ENCODE measurements at places on chromosomes 5 and 9. TPM values are rescaled to one million over a fixed set of nuclear protein-coding genes. Genes with fewer than 3 reads are reported as not detected.
A peak's percentile ranks its signal among the peaks of the same experiment; 100 is the strongest.

LCN15 gene
- not detected for total RNA-seq

SELENOP gene
- total RNA-seq: 570 TPM

MYOZ3 gene
- not detected for total RNA-seq

RAB3C gene
- total RNA-seq: 6.7 TPM

MCIDAS gene
- not detected for total RNA-seq

KLF4 gene
- 61.8 TPM for total RNA-seq

GAPT gene
- total RNA-seq: 2.5 TPM

ORM2 gene
- total RNA-seq: not detected

IL13 gene
- not detected for total RNA-seq

DNA sequence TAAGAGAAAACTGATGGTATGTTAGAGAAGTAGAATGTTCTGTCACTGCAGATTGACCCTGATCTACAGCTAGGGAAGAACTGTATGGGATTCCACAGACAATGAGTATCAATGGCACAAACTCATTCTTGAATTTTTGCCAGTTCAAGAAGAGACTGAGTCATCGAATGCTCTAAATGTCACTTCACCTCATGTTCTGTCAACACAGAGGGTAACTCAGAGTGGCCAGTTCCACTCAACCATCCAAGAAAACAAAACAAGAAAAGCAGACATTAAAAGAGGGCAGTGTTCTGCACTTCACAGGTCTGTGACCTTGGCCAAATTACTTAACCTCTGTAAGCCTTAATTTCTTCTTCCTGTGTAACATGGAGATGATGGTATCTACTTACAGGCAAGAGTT lies 132.2 kb upstream of the HMHB1 start:
- H3K27ac ChIP-seq: no peak overlapping the region
- H3K4me1 ChIP-seq: no peaks in the 10 kb centered on the region
- no peaks in the 10 kb centered on the region for H3K27me3 ChIP-seq
- no peaks in the 10 kb centered on the region for H3K36me3 ChIP-seq
- no peak overlapping the region for H3K4me3 ChIP-seq
- no peak for DNase-seq

DNA sequence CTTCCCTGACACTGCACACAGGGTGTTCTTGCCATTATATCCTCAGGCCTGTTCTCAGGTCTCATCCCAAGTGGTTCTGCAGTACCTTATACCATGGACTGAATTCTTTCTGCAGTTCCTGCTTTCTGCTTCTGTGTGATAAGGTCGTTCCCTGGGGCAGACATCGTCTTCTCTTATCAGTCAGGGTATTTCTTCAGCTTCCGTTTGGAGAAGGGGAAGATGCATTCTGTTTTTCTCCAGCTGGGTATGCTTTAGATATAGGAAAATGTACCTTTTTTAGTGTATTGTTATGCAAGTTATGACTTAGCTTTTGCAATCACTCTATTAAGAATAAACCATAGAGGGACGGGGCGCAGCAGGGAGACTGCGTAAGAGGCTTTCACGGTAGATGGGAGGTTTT lies 31.1 kb downstream of the RALGPS1 start:
- H3K4me1 ChIP-seq: peaks cover 24% of the 10 kb centered on the region
- no peaks in the 10 kb centered on the region for H3K36me3 ChIP-seq
- no peaks in the 10 kb centered on the region for H3K27me3 ChIP-seq
- no peak overlapping the region for H3K4me3 ChIP-seq
- no peak for DNase-seq

GRCh38 chr9:74589576-74589975 lies 92.4 kb downstream of the RORB start:
- H3K4me3 ChIP-seq: no peak overlapping the region
- no peak overlapping the region for H3K27ac ChIP-seq
- H3K36me3 ChIP-seq: no peaks in the 10 kb centered on the region
- no peak for DNase-seq
- H3K27me3 ChIP-seq: no peaks in the 10 kb centered on the region
- H3K4me1 ChIP-seq: no peaks in the 10 kb centered on the region

- no peaks in the 10 kb centered on the region for H3K36me3 ChIP-seq
- H3K27me3 ChIP-seq: no peaks in the 10 kb centered on the region
- H3K4me1 ChIP-seq: peaks cover 14% of the 10 kb centered on the region
- DNase-seq: no peak
These were observed 24.5 kb upstream of the UBE2QL1 start for GRCh38 chr5:6424110-6424659.

- DNase-seq: peak; percentile 50
- H3K36me3 ChIP-seq: no peaks in the 10 kb centered on the region
- no peaks in the 10 kb centered on the region for H3K4me1 ChIP-seq
- H3K27ac ChIP-seq: no peak overlapping the region
- H3K27me3 ChIP-seq: no peaks in the 10 kb centered on the region
These were observed 26.9 kb upstream of the EXOC3 start for GRCh38 chr5:415928-416635.

GRCh38 chr9:77933019-77933418 lies 98.6 kb downstream of the GNAQ start:
- H3K27me3 ChIP-seq: no peaks in the 10 kb centered on the region
- no peak overlapping the region for H3K27ac ChIP-seq
- H3K36me3 ChIP-seq: no peaks in the 10 kb centered on the region
- peaks cover 21% of the 10 kb centered on the region for H3K4me1 ChIP-seq

DNA sequence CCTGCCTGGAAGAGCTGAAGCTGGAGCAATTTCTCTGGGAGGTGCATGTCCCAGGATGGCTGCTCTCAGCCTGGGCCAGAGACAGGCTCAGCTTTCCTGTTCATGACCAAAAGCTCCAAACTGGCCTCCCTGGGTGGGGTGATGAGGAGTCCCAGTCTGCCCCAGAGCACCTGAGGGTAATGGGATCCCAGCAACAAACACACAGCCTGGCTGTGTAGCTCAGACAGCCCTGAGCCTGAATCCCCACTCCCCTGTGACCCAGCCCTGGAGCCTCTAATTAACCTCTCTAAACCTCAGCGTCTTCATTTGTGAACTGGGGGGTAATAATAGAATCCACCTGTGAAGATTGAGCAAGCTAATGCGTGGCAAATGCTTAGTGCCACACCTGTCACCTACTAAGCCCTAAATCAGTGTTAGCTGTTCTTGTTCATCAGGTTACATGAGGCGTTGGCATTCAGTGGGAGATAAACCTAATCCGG lies 67.5 kb downstream of the HSPA4 start:
- no peak overlapping the region for H3K27ac ChIP-seq
- DNase-seq: no peak
- H3K36me3 ChIP-seq: no peaks in the 10 kb centered on the region
- H3K4me3 ChIP-seq: no peak overlapping the region
- H3K27me3 ChIP-seq: no peaks in the 10 kb centered on the region
- peaks cover 7% of the 10 kb centered on the region for H3K4me1 ChIP-seq

DNA sequence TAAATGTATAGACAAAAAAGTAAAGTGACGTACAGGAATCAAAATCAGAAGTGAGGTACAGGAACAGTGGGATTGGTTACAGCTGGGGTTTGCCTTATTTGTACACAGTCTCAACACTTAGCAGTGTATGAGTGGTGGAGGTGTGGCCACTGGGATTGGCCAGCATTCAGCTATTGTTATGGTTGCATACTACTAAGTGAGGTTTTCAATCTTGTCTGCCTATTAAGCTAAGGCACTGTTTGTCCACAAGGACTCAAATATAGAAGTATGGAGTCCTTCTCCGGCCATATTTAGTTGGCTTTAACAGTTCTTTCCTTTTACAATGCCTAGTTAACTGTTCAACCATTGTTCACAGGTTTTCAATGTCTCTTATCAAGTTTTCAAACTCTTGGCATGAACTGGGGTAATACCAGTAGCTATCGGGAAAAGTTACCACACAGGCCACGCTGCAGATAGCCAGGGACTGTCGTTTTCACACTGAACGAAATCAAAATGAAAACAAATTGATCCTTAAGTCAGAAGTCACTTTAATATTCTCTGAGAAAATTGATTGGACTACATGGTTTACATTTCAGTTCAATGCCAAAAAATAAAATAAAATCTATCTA lies 176.0 kb upstream of the FREM1 start:
- no peak for DNase-seq
- no peak overlapping the region for H3K4me3 ChIP-seq
- no peaks in the 10 kb centered on the region for H3K36me3 ChIP-seq
- H3K4me1 ChIP-seq: no peaks in the 10 kb centered on the region
- H3K27ac ChIP-seq: no peak overlapping the region
- H3K27me3 ChIP-seq: no peaks in the 10 kb centered on the region

DNA sequence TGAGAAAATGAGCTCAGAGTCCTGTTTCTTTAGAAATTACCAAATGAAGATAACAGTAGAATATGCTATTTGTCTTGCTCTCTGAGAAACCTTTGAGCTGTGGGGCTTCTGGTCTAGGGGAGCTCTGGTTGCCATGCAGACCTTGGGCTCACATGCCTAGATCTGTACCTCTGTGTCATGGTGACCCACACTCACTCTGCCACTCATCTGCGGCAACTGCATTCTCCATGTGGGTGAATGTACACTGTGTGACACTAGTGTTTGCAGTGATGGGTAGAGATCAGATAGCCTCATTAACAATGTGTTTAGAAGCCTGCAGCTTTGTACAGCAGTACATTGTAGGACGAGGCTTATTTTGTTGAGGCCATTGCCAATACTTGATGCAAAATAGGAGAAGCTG lies 521.2 kb downstream of the CHSY3 start:
- no peaks in the 10 kb centered on the region for H3K36me3 ChIP-seq
- no peak overlapping the region for H3K4me3 ChIP-seq
- H3K27me3 ChIP-seq: no peaks in the 10 kb centered on the region
- H3K4me1 ChIP-seq: no peaks in the 10 kb centered on the region

DNA sequence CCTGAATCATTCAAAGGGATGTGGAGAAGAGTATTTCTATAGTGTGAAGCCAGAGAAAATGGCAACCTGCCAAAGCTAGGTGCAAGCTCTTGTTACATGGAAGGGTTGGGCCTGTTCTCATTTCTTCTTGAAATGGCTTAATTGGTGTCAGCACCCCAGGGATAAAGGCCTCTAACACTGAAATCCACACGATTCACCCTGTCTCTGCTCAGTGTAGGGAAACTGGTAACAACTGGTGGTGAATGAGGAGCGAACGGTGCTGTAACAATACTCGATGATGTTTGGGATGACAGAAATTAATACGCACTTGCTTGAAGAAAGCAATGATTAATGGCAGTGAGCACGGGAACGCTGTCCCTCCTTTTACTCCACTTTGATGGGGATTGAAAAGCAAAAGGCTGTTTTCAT lies 16.2 kb downstream of the PBX3 start:
- H3K4me3 ChIP-seq: peak overlapping the region; percentile 16
- no peaks in the 10 kb centered on the region for H3K27me3 ChIP-seq
- no peak overlapping the region for H3K27ac ChIP-seq
- DNase-seq: no peak
- H3K36me3 ChIP-seq: no peaks in the 10 kb centered on the region
- H3K4me1 ChIP-seq: peaks cover 77% of the 10 kb centered on the region

- H3K4me1 ChIP-seq: peaks cover 10% of the 10 kb centered on the region
- H3K36me3 ChIP-seq: no peaks in the 10 kb centered on the region
- H3K4me3 ChIP-seq: no peak overlapping the region
- DNase-seq: no peak
- H3K27me3 ChIP-seq: no peaks in the 10 kb centered on the region
These were observed 991.2 kb upstream of the ACO1 start for GRCh38 chr9:31393240-31393639.

DNA sequence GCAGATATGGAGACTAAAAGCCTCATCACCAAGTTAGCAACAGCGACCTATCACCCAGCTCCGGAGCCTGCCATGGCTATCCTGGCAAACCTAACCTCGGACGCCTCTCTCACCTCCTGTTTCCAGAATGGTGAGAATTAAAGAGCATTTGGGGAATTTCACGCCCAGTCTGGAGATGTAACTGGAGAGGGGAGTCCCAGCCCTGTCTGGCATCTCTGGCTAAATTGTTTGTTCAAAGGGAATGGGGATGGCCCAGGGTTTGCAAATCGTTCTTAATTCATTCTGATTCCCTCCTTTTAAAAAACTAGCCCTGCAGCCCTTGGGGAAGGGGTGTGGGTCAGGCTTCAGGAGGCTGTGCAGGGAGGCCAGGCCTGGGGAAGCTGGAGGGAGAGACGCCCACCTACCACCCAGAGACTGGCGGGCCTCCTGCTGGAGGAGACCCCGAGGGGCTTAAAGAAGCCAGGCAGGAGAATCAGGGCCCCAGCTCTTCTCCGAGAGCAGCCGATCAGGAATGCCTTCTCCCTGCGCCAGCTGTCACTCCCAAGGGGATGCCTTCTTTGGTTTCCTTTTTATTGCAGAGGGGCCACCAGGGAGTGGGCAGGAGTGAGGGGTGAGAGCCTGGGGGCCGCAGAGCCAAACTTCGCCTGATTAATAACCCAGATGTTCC lies 964 bp upstream of the COL5A1 start:
- no peaks in the 10 kb centered on the region for H3K36me3 ChIP-seq
- no peaks in the 10 kb centered on the region for H3K27me3 ChIP-seq
- peak overlapping the region; percentile 97 for H3K27ac ChIP-seq
- DNase-seq: no peak
- H3K4me1 ChIP-seq: peaks cover 29% of the 10 kb centered on the region
- H3K4me3 ChIP-seq: peak overlapping the region; percentile 90

DNA sequence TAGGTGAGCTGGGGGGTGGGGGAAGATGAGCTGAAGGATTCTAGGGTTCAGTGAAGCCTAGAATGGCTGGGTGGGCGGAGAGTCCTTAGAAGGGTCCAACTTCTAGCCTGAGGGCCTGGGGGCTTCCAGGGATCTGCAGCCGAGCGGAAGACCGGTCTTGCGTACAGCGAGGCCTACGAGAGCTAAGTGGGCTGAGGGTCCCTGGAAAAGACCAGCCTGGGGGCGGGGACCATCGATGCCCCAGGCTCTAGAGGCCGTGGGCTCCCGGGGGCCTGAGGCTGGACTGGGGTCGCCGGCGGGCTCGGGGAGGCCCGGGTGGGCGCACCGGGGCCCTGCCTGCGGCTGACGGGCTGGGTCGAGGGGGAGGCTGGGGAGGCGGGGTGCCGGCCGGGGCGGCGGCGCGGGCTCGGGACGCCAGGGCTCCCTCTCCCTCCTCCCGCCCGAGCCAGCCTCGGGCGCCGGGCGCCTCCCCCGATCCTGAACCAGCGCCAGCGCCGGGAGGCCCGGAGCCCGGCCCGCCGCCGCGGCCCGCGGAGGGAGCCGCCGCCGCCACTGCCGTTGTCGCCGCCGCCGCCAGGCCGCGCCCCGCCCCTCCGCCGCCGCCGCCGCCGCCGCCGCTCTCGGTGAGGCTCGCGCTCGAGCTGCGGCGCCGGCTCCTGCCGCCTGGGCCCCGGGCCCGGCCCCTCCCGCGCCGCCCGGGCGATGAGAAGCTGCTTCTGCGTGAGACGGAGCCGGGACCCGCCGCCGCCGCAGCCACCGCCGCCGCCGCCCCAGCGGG lies at the start of gene MVB12B:
Gene MVB12B, plus strand, starts transcription at position 602 of the 778 bp plus-strand sequence. Its CDS starts 101 bp downstream, at position 703.
- no peaks in the 10 kb centered on the region for H3K27me3 ChIP-seq
- no peaks in the 10 kb centered on the region for H3K36me3 ChIP-seq
- H3K4me3 ChIP-seq: peak within 1 kb of the TSS; percentile 55
- peak within 1 kb of the TSS; percentile 85 for H3K27ac ChIP-seq

GRCh38 chr9:112097712-112098688 lies 77.1 kb downstream of the SUSD1 start:
- no peak for DNase-seq
- H3K27ac ChIP-seq: no peak overlapping the region
- H3K36me3 ChIP-seq: no peaks in the 10 kb centered on the region
- H3K4me1 ChIP-seq: no peaks in the 10 kb centered on the region
- H3K4me3 ChIP-seq: no peak overlapping the region
- no peaks in the 10 kb centered on the region for H3K27me3 ChIP-seq

- no peak for DNase-seq
- no peak overlapping the region for H3K27ac ChIP-seq
- no peaks in the 10 kb centered on the region for H3K4me1 ChIP-seq
- no peaks in the 10 kb centered on the region for H3K36me3 ChIP-seq
- H3K4me3 ChIP-seq: no peak overlapping the region
These were observed 78.6 kb downstream of the CFAP77 start for GRCh38 chr9:132488626-132489025.

Measured in sigmoid colon (tissue), 7 donors.